ENCODE measurements at places on chromosomes 5 and 9.

GRCh38 chr5:54177058-54177457 lies 133.3 kb downstream of the ARL15 start:
- DNase-seq: no peak

DNA sequence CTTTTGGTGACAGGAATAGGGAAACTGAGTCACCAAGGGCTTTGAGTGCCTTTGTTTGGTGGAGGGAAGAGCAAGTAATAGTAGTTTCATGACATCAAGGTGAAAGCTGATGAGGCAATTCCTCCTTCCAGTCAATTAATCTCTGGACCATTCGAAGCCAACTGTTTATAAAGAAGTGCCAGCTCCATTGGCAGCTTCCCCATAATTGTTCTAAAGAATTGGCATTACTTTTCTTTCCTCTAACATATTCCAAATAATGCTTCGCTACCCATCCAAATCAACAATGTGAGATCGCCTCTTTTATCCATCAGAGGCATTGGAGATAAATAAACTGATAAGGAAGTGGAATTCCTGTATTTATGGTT lies 132.4 kb downstream of the NPR3 start:
- DNase-seq: no peak

- DNase-seq: no peak
Measured at GRCh38 chr5:174624733-174625522, 99.5 kb upstream of the MSX2 start.

DNA sequence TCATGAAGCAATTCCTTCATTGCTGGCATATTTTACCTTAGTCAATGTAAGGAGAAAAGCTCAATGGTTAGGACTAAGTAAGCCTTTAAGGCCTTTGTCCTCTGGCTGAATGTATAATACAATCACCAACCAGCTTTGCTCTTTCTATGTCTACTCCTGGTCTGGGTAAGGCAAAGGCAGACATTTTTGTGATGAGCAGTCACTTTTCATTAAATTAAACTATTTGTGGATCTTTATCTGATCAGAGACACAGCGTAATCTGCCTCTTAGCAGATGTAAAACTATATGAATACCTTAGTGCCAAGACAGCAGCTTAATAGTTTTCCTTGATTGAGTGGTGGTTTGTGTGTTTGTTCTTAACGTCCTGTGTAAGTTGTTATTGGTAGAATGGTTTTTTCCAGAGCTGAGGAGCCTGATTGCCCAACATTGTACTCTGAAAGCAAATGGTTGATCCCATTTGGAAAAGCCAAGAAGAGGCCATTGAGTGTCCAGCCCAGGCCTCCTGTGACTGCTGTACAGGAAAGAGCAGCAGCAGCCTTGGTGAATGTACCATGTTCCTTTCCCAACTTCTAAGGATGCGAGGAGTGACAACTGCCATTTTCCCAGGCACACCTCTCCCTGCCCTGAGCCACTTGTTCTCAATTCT lies 16.5 kb upstream of the CXXC5 start:
- no peak for DNase-seq

DNA sequence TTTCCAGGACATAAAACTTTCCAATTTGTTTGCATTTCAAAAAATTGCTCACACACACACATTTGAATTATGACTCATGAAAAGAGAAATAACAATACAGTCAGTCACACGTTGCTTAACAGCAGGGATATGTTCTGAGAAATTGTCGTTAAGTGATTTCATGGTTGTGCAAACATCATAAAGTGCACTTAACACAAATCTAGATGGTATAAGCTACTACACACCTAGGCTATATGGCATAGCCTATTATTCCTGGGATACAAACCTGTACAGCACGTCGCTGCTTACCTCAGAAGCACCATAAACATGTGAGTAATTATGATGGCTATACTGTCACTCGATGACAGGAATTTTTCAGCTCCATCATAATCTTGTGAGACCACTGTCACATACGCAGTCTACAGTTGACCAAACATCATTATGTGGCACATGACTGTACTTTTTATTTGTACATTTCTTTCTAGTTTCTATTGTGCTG lies 378.2 kb downstream of the ACTL7B start:
- DNase-seq: peak; percentile 45

- peak; percentile 14 for DNase-seq
Measured at GRCh38 chr5:176837707-176838115, 27.4 kb downstream of the UNC5A start.

DNA sequence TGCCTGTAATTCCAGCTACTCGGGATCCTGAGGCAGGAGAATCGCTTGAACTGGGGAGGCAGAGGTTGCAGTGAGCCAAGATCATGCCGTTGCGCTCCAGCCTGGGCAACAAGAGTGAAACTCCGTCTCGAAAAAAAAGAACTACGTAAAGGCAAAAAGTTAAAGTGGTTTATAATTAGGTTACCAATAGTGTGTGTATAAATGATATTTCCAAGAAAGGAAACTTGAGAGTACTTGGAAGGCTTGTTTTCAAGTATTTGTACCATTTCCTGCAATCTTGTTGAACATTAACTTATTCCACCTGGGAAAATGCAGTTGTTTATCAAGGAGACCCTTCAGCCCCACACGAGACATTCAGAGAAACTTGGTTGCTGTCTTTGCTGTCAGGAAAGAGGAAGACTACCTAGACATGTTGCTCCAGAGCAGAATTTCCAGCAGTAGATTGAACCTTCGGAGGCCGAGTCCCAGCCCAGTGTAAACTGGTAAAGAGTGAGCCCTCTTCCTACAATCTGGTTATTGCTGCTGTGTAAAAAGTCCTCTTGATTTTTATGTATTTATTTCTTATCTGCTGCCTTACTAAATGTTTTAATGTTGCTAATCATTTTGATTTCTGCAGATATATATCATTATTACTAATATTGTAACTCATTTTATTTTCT lies 30.1 kb downstream of the STXBP1 start:
- DNase-seq: no peak

GRCh38 chr5:6704361-6704851 lies 8.8 kb upstream of the TENT4A start:
- DNase-seq: peak; percentile 77

- DNase-seq: no peak
Measured at GRCh38 chr5:4199049-4199841, 603.6 kb downstream of the IRX1 start.

DNA sequence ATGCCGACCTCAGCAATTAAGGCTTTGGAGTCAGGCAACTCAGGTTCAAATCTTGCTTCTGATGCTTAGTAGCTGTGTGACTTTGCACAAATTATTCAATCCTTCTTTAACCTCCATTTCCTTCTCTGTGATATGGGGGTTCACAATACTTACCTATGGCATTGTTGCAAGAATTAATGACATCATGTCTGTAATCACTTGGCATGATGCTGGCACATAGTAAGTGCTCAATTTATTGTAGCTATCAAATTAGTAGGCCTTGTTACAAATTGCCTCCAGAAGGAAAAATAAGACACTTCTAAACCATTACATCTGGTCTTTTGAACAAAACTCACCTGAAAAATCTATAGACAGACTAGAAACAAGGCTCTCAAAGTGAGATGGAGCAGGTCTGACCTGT lies 29.9 kb upstream of the NDFIP1 start:
- no peak for DNase-seq

- no peak for DNase-seq
Measured at GRCh38 chr9:76803083-76803482, 38.8 kb downstream of the PCA3 start.

GRCh38 chr9:92097997-92098482 lies 17.2 kb downstream of the SPTLC1 start:
- DNase-seq: no peak

- DNase-seq: no peak
Measured at GRCh38 chr9:79026316-79026715, 545.4 kb upstream of the TLE4 start.

DNA sequence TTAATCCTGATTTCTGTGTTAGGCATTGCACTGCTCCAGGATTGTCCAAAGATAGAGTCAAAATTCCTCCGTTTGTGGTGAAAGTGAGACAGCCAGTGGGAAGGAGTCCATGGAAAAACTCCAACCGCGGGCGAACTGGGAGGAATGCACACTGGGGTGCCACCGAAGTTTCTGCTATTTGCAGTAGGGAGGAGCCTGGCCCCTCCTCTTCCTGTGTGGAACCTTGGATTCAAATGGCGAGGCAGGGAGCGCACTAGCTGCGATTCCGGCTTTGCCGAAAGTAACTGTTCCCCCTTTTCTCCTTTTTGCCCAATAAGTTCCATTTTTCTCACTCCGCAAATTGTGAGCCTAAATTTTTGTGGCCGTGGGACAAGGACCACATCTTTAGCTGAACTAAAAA lies 9.3 kb downstream of the BAAT start:
- DNase-seq: no peak

- no peak for DNase-seq
Measured at GRCh38 chr5:54257366-54258118, 52.8 kb downstream of the ARL15 start.

DNA sequence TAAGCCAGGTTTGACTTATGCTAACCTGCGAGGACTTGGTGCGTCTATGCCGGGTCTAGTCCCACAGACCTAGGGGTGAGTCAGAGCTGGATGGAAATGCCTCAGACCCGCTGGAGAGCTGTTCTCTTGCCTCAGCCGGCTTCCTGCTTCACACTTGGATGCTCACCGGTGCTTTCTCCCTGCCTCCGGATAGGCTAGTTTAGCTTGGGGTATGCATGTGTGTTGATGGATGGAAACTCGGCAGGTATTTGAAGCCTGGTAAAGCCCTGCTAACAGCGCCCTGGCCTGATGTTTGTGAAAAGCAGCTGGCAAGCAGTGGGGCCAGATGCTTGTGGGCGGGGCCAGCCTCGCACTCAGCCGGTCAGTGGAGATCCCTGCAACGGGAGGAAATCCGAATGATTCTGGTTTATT lies 29.3 kb downstream of the PRRC2B start:
- peak; percentile 49 for DNase-seq

GRCh38 chr9:127197186-127197860 lies 67.3 kb upstream of the GARNL3 start:
- DNase-seq: no peak

DNA sequence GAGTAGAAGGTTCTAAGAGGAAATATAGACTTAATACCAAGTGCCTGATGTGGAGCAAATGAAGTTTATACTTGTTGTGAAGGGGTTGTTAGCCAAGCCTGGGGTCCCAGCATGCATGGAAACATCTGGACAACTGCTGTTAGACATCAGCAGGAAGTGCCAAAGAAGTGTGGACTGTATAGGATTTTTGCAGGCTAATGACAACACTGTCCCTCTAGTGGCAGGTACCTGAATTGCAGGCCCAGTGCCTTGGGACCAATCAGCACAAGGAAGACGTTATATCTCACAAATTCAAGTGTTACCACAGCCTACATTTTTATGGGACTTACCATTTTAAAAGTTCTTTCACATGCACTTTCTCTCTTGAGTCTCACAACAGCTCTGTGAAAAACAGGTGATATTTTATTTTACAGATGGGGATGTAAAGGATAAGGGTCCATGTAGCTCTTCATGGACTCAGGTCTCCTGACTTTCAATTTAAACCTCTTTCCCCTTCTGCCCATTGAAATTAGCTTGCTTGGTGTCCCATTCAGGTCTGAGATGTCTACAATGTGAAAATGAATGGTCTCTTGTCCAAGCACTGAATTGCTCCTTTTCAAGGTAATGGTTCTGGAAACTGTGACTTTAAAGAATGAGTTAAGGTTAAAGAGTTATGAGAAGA lies 89.0 kb upstream of the MAP1B start:
- DNase-seq: no peak

DNA sequence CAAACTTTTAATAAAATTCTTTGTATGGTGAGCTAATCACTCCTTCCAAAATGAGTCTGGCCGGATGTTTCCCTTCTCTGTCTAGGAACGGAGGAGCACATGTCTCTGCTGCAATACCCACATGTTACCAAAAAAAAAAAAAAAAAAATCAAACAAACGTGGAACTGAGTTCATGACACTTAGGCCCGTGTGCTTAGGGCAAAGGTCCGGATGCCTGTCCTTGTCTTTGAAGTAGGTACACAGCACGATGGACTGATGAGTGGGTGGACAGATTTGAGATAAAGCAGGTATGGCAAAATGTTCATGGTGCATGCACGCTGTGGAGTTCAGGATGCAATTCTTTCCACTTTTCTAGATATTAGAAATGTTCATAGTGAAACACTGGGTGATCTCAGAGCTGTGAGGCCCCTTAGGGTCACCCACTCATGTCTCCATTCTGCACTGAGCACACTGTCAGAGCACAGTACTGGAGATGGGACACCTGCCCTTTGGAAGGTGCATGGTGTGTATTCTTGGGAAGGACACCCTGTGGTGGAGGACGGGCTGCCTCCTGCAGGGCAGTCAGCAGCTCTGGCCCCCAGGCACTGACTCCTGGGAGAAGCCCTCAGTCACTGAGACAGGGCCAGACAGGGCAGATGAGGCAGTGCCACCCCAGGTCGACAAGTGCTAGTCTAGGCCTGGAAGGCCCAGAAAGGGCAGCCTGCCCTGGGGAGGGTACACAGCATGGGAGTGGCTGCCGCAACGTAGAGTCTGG lies 43.6 kb downstream of the GADD45G start:
- no peak for DNase-seq

GRCh38 chr9:123217128-123217654 lies 51.2 kb downstream of the STRBP start:
- peak; percentile 1 for DNase-seq

DNA sequence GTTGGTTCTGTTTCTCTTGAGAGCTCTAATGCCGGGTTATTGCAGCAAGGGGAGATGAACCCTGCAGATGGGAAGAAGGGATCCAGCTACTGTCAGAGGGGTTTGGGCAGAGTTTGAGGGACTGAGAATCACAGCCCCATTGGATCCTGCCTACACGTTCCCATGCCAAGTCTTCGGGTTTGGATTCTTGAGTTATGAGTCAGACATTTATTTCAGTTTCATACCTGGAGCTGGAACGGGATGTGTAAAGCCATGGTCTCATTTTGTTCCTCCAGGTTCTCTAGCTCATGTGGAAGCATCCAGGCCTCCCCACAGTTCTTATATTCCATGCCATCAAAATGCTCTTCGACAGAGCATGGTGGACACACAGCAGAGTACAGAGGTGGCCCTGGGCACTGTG lies 275.4 kb upstream of the IRX4 start:
- no peak for DNase-seq

DNA sequence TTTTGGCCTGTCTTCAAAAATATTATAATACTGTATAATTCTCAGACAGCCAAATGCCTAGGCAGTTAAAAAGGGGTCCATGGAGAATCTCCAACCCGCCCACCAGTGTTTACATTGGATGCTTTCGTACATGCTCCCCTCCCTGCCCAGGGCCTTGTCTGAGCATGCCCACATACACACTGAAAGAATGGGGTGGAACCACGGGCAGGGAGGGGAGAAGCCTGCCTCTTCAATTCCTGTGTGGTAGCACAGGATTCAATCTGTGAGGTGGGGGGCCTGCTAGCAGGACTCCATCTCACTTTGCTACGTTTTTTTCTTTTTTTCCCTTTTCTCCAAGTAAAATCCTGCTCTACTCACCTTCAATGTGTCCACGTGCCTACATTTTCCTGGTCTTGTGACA lies 314.7 kb upstream of the GRAMD2B start:
- no peak for DNase-seq

GRCh38 chr9:28206280-28206679 lies 633.0 kb upstream of the C9orf72 start:
- DNase-seq: no peak

GRCh38 chr5:119332208-119332607 lies 23.6 kb upstream of the TNFAIP8 start:
- no peak for DNase-seq

GRCh38 chr5:5978501-5979376 lies 399.6 kb downstream of the MED10 start:
- DNase-seq: no peak

Data from AG04449 (cell line).